ENCODE measurements at places on chromosomes 7 and 10.

DNA sequence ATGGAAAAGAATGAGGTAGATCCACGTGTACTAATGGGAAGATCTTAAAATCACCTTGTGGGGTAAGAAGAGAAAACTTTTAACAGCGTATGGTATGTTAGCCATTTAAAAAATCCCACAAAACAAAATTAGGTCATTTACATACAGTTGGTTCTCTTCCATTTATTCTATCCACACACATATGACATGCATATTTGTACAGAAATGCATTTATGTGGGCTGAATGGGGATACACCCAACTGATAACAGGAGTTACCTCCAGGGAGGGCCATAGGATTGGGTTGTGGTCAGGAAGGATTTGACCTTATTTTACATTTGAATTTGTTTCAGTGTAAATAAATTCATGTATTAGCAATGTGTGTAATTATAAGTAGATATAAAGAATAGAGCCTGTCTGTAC, 71.5 kb downstream of the MCMBP start:
- no peak for DNase-seq

- DNase-seq = no peak
Observed at GRCh38 chr10:95755511-95756004, 405 bp upstream of the ENTPD1 start.

DNA sequence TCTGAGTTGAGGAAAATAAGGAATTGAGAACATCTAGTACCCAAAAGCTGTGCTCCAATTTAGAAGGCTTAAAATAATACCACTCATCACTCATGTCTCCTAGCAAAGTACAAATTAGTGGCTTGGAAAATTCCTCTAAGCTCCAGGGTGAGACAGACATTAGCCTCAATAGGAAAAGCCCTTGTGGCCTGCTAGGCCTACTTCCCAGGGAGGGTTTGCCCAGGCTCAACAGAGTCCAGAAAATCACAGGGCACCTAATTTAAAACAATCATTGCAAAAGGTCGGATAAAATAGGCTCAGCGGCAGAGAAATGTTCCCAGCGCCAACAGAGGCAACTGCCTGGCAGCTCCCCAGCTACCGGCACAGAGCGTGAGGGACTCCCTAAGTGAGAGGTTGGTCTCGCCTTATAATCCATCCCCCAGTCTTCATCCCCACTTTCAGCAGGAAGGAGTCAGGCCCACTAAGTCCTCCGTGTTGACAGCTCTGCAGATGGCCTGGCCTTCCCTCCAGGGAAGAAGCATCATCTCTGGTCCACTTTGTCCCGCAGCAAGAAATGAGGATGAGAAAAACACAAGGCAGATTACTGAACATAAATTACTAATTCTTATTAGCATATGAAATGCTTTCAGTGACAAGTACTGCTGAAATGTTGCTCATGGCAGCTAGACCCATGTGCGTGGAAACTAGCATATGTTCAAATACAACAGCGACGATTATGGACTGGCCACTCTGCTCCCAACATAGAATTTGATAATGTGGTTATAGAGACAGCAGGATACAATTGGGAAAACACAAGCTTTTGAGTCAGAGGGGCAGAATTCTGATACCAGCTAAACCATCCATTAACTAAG, 1177.7 kb upstream of the AUTS2 start:
- no peak for DNase-seq

- DNase-seq = no peak
Observed at GRCh38 chr7:36406156-36406555, 16.5 kb downstream of the ANLN start.

- DNase-seq = no peak
Observed at GRCh38 chr7:7671361-7671760, 30.8 kb downstream of the UMAD1 start.

GRCh38 chr10:43688348-43688892, 39.7 kb upstream of the ZNF32 start:
- no peak for DNase-seq

GRCh38 chr10:79084972-79085597, 16.3 kb downstream of the ZMIZ1 start:
- DNase-seq = no peak

DNA sequence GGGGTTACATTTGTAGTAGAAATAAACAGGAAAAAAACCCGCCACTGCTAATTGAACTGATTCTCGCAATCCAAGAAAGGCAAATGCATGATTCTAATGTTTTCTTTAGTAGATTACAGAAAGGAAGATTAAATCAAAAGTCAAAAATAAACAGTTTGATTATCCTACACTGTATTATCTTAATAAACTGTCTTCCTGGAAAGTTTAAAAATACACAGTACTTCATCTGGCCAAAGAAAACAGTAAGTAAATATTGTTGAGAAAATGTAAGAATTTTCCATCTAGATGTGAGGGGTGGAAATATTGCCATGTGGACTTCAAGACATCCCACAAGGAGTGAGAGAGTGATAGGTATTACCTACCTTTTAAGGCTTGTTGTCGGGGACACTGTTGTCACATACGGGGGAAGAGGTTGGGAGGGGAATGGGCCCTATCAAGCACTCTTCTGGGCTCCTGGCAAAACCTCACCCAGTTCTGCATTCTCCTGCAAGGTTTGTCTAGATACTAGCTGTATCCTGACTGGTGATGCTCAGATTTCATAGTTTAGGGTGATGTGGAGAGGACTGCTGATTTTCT, 17.8 kb downstream of the GRK5 start:
- DNase-seq = no peak

DNA sequence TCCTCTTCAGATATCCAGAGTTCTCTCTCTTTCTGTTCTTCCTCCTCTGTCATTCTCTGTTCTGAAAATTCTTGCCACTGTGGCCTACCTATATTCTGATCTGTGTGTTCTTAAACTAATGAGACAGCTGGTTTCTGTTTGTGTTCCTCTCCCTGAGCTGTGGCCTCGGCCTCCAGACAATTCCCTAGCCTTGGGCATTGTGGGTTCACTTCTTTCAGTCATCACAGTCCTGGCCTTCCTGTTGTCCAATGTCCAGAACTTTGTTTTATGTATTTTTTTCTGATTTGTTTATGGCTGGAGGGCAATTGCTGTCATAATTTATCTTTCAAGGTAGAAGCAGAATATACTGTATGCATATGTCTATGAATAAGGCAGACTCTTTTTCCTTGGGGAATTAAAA, 173.2 kb upstream of the MTPN start:
- no peak for DNase-seq

GRCh38 chr10:93745408-93746065, 12.2 kb upstream of the LGI1 start:
- no peak for DNase-seq

- DNase-seq = no peak
Observed at GRCh38 chr10:84428711-84429110, 100.3 kb downstream of the CCSER2 start.

GRCh38 chr10:84341983-84342382, 13.6 kb downstream of the CCSER2 start:
- no peak for DNase-seq

DNA sequence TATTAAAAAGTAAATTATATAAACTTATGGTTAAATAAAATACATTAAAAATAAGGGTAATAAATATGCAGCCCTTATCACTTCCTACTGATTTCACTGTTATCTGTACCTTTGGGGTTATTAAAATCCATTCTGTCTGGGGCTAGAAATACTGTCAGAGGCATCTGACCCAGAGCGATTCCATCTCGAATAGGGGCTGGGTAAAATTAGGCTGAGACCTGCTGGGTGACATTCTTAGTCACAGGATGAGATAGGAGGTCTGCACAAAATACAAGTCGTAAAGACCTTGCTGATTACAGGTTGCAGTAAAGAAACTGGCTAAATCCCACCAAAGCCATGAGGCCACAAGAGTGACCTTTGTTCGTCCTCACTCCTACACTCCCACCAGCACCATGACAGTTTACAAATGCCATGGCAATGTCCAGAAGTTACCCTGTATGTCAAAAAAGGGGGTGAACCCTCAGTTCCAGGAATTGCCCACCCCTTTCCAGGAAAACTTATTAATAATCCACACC, 77.6 kb downstream of the COBL start:
- no peak for DNase-seq

- DNase-seq = no peak
Observed at GRCh38 chr7:157713591-157713990, 376.8 kb downstream of the DNAJB6 start.

DNA sequence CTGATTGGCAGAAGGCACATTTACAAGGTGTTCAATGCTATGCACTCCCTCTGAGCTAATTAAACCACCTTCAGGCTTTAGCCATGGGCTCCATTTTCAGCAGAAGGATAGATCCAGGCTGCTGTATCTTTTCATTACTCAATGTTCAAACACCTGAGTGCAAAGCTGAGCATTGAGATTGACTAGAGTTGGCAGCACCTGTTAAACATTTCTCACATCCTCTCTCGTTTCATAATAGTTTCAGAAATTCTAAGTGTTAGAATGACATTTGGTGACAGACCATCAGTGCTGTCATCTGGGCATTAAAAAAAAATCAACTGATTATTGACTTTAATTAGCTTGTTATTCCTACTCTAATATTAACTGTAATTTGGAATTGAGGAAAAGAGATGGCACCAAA, 187.1 kb upstream of the SEMA3E start:
- DNase-seq = no peak

- no peak for DNase-seq
Observed at GRCh38 chr10:118041316-118041715, 5.4 kb downstream of the RAB11FIP2 start.

- no peak for DNase-seq
Observed at GRCh38 chr7:87364246-87364645, 18.8 kb downstream of the CROT start.

DNA sequence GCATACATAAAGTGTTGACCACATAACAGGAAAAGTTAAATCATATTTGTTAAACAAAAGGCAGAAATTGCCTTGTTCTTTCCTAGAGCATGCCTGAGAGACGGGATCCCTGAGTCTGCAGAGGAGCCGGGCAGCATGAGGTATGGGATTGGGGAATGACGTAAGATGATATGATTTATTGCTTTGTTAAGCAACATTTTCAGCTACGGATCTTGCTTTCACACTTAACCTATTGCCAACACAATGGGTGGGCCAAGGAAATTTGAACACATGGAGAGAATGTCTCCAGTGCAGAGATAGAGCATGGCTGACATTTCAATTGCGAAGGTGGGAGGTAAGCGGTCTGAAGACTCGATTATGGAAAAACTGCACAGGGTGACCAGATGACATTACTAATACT, 76.7 kb downstream of the EMX2 start:
- no peak for DNase-seq

DNA sequence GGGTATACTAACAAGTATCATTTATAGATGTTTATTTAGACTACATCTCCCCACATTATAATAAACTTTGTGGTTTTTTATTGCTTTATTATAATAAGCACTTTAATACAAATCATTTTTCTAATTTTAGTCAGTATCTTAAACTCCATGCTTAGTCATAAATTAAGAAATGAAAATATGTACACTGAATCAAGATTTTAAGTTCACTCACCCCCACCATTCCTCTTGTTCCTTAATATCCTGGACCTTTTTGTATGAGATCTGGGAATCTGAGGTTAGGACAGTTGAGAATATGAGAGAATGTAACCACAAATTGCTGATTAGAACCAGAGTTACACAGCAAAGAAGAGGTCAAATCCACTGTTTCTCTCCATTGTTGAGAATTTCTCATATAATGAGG, 93.6 kb upstream of the WNT16 start:
- DNase-seq = no peak

GRCh38 chr10:11682267-11682683, 59.9 kb upstream of the ECHDC3 start:
- no peak for DNase-seq

DNA sequence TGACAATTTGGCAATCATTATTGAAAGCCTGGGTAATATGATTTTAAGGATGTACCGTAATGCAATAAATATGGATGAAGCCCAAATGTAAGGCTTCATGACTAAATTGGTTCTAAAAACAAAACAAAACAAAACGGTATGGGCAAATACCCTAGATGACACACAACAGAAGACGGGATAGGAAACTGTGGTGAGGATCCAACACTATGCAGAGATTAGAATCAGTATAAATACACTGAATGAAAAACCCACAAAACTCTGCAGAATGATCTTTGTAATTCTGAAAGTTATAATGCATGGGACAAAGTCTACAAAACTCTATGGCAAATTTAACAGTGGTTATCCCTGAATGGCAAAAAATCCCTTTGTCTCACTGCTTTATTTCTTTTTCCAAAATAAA, 57.6 kb downstream of the MALSU1 start:
- DNase-seq = no peak
